Dermis blood vessel endothelial cell (primary cell): ENCODE measurements at places on chromosomes 4 and X. TPM values are rescaled to one million over a fixed set of nuclear protein-coding genes. Genes with fewer than 3 reads are reported as not detected.

SLIT2 gene
- 0.34 and 0.65 TPM in 2 replicates for total RNA-seq

TMPRSS11D gene
- total RNA-seq: 0.09 TPM in 1 of 2 replicates, not detected in the other

IL2RG gene
- total RNA-seq: 0.51 TPM in 1 of 2 replicates, not detected in the other

PAGE1 gene
- total RNA-seq: not detected in 2 replicates

GPC3 gene
- not detected in 2 replicates for total RNA-seq

CTAG2 gene
- not detected in 2 replicates for total RNA-seq

SERPINA7 gene
- total RNA-seq: not detected in 2 replicates

SPINK2 gene
- not detected in 2 replicates for total RNA-seq

GRIA3 gene
- 0.17 TPM in 1 of 2 replicates, not detected in the other for total RNA-seq
